GM12891 (cell line): ENCODE measurements at places on chromosomes 13 and 19.
A peak's percentile ranks its signal among the peaks of the same experiment; 100 is the strongest.

- no peak for DNase-seq
Observed at GRCh38 chr19:31089681-31090080, 259.6 kb downstream of the TSHZ3 start.

DNA sequence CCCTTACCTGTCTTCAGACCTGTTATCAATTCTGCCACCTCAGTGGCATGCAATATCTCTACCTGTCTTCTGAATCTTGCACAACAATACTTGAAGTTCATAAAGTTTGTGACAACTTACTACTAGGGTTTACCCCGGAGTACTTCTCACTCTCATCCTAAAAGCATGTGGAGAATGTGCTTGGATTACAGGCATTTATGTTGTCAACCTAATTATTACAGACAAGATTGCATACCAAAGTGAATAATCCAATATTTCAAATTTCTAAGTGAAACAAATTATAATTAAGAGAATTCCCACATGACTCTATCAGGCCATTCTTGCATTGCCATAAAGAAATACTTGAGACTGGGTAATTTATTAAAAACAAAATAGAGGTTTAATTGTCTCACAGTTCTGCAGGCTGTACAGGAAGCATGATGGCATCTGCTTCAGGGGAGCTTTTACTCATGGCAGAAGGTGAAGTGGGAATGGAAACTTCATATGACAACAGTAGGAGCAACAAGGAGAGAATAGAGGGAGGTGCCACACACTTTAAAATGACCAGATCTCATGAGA lies 661.0 kb upstream of the SPRY2 start:
- no peak for DNase-seq

DNA sequence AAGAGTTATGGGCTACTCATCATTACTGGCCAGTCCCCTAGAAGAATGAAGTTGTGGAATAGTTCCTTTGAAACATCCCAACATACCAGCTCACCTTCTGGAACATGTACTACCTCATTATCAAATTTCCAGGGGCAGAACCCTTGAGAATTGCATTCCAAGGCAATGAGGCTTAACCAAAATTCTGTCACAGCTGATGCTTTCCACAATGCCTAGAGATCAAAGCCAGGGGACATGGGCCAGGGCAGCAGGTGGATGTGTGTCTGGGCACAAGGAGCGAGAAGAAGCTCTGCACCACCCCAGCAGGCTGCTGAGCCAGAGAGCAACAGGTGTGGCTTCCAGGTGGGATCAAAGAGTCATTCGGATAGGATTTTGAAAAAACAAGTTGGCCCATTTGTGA lies 362.1 kb downstream of the EFNB2 start:
- no peak for DNase-seq

DNA sequence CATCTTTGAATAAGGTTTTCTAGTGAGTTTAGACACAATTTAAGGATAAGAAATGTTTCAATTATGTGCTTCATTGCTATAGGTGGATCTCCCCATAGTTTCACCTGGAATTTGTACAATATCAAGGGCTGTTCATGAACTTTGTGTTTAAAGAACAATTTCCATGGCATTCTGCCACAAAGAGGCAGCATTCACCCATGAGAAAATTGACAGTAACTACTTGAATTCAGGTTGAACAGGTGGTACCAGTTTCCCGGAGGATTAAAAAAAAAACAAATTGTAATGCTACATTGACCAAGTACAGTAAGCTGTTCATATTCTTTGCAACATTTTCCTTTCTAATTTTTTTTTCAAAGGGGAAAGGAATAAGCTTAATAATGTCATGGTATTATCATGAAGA lies 9.1 kb downstream of the SLITRK5 start:
- no peak for DNase-seq

DNA sequence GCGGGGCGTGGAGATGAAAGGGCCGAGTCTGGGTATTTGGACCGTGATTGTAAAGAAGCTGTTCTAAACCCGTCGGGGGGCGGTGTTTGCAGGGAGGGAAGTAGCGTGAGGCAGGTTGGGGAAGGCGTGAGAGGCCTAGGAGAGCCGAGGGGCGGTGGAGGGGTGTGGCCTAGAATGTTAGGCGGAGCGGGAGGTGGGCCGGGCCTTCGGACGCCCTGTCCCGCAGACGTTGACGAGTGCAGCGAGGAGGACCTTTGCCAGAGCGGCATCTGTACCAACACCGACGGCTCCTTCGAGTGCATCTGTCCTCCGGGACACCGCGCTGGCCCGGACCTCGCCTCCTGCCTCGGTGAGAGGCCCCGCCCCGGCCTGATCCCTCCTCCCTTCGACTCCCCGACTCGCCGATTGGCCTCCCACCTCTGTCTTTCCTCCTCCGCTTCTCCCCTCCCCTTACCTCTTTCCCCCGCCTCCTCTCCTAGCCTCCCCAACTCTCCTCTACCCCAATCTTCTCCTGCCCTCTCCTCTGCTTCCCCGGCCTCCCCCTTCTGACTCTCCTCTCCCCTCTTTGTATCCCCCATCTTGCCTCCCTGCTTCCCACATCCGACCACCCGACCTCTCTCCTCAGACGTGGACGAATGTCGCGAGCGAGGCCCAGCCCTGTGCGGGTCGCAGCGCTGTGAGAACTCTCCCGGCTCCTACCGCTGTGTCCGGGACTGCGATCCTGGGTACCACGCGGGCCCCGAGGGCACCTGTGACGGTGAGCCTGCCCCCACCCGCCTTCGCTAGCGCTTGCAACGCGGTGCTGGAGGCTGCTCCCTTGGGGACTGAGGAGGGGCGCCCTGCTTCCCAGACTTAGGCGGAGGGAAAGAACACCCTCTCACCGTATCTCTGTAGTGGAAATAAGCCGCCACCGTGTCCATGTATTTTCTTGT lies 12.8 kb downstream of the LTBP4 start:
- DNase-seq: peak; percentile 87

DNA sequence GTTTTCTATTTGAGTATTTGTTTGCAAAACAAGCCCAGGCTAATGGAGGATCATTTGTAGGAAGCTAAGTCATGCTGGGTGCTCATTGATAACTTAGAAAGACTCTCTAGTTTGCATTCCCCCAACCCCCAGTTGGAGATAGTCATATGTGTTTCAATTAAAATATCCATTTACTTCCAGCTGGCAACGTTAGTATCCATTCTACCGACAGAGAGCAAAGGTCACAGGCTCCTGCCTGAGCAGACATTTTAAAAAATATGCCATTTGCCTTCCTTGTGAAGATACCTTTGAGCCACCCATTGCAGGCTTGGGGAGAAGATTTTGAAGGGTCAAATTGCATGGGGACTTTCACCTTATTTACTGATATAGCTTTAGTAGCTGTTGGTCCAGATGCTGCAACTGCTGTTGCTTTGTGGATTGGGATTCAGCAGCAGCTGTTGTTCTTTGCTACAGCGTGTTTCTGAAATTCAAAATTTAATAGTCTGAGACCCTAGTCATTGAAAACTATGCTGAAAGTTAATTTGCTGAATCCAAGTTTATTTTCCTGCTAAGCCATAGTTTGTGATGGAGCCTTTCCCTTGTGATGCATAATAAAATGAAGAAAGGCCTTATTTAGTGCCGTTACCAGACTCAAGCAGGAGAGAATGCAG lies 335.1 kb downstream of the GPC6 start:
- DNase-seq: no peak

GRCh38 chr13:107516517-107516916 lies 698.8 kb downstream of the LIG4 start:
- no peak for DNase-seq

DNA sequence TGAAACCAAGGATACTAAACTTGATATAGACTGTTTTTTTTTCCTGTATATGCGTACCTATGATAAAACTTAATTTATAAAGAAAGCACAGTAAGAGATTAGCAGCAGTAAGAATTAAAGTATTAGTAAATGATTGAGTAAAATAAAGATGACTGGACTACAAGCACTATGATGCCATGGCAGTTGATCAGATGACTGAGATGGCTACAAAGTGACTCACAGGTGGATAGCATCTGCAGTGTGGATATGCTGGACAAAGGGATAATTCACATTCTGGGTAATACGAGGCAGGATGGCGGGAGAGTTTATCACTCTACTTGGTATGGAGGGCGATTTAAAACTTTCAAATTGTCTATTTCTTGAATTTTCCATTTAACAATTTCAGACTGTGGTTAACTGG lies 11.8 kb downstream of the HTR2A start:
- no peak for DNase-seq

GRCh38 chr19:37346091-37346490 lies 24.8 kb upstream of the ZNF527 start:
- no peak for DNase-seq

GRCh38 chr19:50214699-50215543 lies 11.5 kb downstream of the MYH14 start:
- no peak for DNase-seq

GRCh38 chr13:80611310-80611709 lies 270.4 kb upstream of the SPRY2 start:
- no peak for DNase-seq

DNA sequence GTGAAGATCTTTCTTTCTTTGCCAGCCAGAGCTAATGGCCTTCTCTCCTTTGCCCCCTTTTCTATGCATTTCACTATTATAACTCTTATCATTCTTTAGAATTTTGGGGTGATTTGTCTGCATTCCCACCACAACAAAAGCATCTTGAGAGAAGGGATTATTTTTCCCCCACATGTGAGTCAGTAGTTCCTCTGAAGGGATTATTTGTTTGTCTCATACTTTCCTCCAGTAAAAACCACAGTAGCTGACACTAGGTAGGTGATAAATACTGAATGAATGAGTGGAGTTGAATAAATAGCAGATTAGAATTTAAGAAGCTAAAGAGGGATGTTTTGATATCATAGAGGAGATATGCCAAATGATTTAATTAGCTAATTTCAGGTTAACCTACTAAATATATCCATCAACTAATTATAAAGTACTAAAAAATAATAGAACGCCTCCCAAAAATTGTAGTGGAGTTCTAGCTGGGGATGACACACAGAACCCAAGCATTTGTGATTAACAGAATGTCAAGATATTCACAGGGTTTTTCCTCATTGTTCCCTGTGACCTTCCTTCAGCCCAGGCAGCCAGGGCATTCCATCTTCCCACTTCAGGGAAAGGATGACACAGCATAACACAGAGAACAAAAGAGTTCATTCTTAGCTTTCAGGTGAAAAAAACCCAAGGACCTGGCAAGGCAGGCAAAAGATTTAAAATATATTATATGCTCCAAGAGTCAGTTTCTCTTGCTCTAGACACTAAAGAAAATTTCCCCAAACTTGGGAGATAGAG lies 3.5 kb upstream of the TBC1D4 start:
- no peak for DNase-seq

- no peak for DNase-seq
Observed at GRCh38 chr13:110680852-110681251, 25.1 kb downstream of the CARS2 start.
